ENCODE measurements at places on chromosomes 2 and 18.

GRCh38 chr2:64237266-64237665, 93.0 kb upstream of the PELI1 start:
- DNase-seq: no peak

DNA sequence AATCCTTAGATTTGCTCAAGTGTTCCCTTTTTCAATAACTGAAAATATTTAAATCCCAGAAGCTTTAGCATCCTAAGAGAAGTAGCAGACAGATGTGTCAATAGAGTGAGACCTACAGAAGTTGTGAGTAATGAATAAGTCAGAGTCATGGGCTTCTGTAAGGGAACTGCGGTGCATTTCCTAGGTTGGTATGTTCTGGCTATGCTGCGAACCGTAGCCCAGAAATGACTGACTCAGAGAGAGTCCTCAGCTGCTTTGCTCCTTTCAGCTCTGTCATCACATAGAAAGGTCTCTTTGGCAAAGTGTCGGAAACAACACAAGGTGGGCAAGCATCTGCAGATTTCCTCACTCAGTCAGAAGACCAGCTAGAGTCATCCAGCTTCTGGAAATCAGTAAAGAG, 297.1 kb downstream of the ARHGAP15 start:
- no peak for DNase-seq

- peak; percentile 29 for DNase-seq
Observed at GRCh38 chr2:68828887-68829708, 42.1 kb downstream of the BMP10 start.

- DNase-seq: no peak
Observed at GRCh38 chr2:118124288-118124891, 36.1 kb downstream of the INSIG2 start.

- no peak for DNase-seq
Observed at GRCh38 chr18:77366720-77367641, 117.3 kb downstream of the GALR1 start.

- DNase-seq: no peak
Observed at GRCh38 chr18:811182-811891, 705 bp downstream of the YES1 start.

DNA sequence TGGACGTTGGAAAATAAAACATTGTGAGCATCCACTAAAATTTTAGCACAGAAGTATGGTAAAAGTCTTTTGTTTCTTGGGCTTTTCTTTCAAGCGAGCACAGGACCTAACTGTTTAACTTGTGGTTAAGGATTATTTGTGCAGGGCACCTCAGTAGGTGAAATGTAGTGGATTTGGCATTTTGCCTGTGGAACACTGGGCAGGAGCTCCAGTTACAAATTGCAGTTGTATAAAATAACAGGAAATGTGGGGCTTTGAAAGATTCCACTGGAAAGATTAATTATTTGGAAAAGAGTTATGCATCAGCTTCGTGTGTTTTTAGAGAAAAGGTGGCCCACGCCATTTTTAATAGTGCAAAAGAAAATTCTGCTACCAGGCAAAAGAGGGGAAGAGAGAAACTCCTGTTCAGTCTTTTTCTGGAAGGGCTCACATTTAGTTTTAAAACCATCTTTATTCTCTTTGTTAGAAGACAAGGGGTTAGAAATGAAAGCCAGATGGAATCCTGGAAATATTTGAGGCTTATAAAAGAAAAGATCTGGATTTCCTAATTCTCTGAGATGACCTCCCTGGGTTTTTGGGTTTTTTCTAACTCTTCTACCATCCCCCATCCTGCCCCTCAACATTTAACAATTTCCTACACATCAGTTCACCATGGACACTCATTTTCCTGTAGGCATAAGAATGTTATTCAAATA, 144.3 kb upstream of the SERTAD2 start:
- DNase-seq: no peak

GRCh38 chr2:119222213-119222612, 1.4 kb upstream of the STEAP3 start:
- DNase-seq: no peak

GRCh38 chr2:4151521-4151920, 448.1 kb downstream of the DCDC2C start:
- DNase-seq: no peak

DNA sequence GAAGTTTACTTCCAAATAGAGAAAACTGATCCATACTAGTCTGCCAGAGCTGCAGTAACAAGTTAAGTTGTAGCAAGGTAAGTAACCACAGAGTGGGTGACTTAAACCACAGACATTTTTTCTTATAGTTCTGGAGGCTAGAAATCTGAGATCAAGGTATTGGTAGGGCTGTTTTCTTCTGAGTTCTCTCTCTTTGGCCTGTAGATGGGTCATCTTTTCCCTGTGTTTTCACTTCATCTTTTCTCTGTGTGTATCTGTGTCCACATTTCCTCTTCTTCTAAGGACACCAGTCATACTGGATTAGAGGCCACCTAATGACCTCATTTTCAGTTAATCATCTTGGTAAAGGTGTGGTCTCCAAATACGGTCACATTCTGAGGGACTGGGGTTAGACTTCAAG, 142.9 kb upstream of the MEX3C start:
- DNase-seq: no peak

DNA sequence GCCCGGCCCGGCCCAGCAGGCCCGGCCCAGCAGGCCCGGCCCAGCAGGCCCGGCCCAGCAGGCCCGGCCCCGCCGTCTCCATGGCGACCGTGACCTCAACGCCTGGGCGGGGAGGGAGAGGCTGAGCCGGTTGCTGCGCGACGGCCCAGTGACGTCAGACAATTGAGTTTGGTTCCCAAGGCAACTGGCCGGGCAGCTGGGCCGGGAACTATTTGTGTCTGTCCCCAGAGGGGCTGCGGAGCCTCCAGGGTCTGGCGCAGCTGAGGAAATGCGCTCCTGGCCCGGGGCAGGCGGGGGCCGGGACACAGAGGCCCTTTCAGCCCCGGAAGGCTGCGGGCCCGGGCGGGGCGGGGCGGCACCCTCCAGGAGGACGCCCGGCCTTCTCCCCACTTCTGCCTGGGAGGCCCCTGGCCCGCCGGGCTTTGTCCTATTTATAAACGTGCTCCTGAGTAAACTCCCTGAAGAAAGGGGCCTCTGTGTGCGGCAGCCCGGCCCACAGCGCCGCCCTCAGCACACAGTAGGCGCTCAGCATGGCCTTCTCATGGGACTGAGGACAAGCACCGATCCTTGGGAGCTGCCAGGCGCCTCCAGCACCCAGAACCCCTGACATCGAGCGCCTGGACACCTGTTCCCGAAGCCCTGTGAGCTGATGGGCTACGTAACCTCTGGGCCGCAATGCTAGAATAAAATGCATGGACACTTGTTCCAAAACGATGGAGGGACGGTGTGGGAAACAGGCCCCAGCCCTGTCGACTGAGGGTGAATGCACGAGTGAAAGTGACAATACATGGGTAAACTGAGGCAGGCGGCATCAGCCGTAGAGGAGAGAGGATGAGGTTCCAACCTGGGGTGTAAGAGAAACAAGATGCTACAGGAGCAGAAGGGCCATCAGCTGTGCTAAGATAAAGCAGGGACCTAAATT, 12.3 kb downstream of the TEX44 start:
- DNase-seq: peak; percentile 95

GRCh38 chr2:226828191-226828590, 7.7 kb upstream of the RHBDD1 start:
- DNase-seq: no peak

DNA sequence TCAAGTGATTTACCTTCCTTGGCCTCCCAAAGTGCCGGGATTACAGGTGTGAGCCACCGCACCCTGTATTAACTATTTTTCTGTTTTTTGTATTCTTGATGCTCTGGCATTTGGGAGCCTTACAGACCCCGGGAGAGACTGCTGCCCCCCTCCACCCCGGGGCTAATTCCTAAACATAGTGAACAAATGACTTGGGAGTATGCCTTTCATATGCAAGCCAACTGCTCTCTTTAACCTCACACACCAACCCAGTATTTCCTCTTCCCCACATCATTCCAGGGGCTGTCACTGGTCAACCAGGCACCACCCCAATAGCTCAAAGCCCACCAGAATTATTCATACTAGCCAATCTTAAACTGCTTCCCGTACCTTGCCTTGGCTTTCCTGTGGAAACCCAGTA, 79.7 kb downstream of the PDK1 start:
- no peak for DNase-seq

DNA sequence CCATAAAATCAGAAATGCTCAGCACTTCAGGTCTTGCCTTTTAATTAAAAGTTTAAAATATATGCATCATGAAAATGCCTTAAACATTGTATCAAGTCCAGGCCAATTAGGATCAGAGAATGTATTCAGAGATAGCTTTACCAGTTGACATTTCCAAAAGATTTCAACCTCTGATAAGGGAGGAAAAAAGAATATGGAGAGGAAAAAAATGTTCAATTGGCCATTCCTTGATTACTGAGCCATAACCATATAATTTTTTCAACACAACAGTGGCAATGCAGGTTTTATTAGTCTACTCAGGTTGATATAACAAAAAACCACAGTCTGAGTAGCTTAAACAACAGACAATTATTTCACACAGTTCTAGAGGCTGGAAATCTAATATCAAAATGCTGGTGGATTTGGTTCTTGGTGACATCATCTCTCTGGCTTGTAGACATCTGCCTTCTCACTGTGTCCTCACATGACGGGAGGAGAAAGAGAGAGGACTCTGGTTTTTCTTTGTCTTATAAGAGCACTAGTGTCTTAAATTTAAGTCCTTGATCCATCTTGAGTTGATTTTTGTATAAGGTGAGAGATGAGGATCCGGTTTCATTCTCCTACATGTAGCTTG, 111.9 kb downstream of the IRS1 start:
- no peak for DNase-seq

- no peak for DNase-seq
Observed at GRCh38 chr2:181774685-181775084, 94.4 kb upstream of the NEUROD1 start.

- no peak for DNase-seq
Observed at GRCh38 chr18:51066273-51066672, 36.3 kb downstream of the SMAD4 start.

DNA sequence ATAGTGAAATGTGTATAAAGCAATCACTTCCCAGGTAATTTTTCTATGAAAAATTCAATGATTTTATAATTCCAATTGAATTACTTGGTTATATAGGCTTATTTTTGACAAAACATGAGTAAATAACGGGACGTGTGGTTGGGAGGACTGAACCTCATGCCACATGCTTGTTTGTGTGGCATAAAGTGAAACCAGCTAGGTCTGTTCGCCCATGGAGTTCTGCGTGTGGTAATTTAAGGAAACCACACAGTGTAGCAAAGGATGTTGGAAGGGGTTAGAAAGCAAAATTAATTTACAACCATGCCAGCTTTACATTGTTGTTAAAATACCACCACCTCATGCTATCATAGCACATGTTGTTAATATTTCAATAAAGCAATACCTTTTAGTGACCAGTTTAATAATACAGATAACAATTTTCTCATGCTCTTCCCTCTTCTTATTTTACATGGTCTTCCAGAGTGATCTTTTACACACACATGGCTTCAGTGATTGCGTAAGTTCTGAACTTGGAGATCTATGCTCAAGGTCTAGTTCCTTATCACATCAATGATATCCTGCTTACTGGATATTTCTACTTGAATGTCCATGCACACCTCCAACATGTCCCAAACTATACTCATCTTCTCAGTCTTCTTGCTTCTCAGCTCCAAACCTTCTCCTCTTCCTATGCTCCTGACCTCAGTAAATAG, 156.4 kb upstream of the ITGA4 start:
- no peak for DNase-seq

DNA sequence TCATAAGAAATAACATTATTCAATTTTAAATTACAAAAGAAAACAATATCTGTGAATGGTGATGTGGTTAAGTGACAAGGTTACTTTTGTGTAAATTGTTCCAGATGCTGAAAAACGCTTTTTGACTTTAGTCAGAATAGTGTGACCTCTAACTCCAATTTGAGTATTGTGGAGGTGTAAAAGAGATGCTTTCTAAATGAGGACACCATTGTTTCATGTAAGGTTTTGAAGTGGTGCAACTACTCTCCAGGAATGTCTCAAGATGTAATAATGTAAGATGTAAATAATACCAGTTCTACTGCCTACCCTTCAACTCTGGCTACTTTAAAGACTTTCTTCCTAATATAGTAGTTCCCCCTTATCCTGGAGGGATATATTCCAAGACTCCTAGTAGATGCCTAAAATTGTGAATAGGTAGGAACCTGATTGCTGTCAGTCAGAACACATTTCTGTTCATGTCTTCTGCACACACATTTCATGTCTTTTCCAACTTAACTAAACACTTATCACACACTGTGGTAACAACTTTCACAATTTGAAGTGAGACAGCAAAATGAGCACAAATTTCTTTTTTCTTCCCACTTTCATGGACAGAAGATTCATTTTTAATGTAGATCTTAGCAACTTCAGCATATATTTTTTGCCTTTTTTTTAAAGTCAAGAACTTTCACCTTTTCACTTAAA, 39.1 kb upstream of the PPP1R1C start:
- no peak for DNase-seq

GRCh38 chr2:164114937-164115336, 379.1 kb upstream of the FIGN start:
- DNase-seq: no peak

GRCh38 chr2:102782187-102782586, 20.4 kb downstream of the TMEM182 start:
- no peak for DNase-seq

DNA sequence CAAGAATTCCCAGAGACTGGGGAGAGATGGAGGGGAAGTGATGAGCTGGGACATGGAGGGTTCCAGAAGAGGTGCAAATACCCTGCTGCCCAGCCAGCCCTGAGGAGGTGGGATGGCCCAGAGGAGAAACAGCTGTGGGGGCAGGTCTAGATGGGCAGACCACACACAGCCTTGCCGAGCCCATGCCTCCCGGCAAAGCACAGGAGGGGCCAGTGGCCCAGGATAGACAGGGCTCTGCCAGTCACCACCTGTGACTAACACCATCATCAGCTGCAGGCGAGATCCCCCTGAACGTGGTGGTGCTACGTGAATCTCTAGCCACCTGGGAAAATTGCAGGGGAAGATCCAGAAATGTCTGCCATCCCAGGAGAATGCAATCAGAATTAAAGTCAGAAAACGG, 39.4 kb downstream of the SCTR start:
- no peak for DNase-seq

DNA sequence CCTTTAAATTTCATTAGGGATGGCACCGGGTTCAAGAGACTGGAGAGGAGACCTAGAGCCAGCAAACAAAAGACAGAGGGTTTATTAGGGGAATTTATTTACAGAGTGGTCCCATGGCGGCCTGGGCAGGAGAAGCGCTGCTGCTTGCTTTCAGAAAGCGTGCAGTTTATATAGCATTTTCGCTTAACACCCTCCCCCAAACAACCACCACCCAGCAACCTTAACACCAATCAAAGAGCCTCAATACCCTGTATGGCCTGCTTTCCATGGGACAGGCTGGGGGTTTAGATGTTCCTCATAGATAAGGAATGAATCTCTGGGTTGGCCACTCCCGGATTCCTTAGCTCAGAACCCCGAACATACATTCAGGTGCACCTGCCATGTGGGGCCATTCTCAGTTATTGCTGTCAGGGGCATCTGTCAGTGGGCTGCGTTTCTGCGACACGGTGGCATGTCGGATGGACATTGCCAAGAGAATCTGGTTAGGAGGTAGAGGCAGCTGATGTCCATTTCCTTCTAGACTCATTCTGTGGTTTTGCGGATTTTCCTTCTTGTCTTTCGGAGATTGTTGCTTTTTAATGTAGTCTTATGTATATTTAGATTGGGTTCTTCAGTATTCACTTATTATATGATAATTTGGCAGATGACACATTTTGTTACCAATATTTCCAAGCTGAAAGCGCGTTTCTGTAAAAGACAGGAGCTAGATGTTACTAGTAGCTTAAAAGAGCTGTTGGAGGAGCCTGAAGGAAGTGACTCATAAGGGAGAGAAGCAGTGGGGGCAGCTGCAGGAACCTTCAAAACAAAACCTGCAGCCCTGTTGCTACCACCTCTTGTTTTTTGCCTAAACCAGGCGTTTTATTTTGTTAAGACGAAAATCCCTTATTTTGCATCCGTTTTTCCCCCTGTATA, 7.2 kb downstream of the AGAP1 start:
- no peak for DNase-seq
